ENCODE measurements at places on chromosomes 4 and X.

DNA sequence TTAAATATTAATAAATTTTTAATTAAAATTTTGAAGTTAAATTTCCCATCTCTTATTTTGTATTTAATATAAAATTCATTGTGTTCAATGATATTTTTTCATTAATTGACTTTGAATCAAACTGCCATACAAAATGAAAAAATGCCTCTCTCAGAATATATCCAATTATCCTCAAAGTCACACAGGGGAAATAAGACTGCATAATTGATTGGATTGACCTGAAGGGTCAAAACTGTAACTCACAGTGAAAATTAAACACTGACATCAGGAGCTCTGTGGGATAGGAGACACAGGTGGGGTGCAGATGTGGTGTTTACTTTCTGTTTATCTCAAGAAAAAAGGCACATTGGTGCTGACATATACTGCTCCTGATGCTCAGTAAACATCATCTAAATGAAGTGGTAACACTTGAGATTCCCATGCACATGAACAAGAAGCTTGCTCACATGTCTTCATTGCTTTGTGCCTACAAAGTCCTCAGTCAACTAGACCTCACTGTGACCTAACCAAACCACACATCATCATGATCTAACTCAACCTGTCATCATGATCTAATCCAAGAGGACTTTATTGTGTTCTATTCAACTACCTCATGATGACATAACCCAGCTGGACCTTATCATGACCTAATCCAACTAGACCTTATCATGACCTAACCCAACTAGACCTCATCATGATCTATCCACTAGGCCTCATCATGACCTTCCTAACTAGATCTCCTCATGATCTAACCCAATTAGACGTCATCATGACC lies 83.7 kb downstream of the DHRSX start:
- DNase-seq = no peak

- no peak for DNase-seq
Measured at GRCh38 chrX:40149286-40150175, 51.8 kb upstream of the BCOR start.

GRCh38 chr4:2791518-2792395 lies 1.1 kb upstream of the SH3BP2 start:
- no peak for DNase-seq

- DNase-seq = no peak
Measured at GRCh38 chr4:184668511-184669114, 19.1 kb downstream of the PRIMPOL start.

GRCh38 chr4:9758641-9759317 lies 22.7 kb upstream of the DRD5 start:
- no peak for DNase-seq

All from testis (tissue), 5 donors.